ENCODE measurements at places on chromosomes 4 and X.
A peak's percentile ranks its signal among the peaks of the same experiment; 100 is the strongest.

DNA sequence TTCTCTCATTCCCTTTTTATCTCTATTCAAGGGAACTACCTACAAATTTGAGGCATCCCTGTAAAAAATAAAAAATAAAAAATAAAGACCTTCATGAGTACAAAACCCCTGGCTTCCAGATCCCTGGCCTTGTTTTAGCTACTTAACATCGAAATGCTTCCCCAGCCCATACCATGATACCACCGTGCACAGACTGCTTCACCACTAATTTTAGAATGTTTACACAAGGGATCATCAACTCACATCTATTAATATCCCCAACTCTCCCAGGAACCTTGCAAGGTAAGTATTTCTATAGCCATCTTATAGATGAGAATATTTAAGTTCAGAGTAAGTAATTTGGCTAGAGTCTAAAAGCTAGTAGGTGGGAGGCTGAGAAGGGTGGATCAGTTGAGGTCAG, 51.7 kb downstream of the UCHL1 start:
- H3K36me3 ChIP-seq, result no peaks in the 10 kb centered on the region
- DNase-seq, result no peak
- peaks cover 18% of the 10 kb centered on the region for H3K27me3 ChIP-seq
- no peak overlapping the region for H3K27ac ChIP-seq
- H3K4me1 ChIP-seq, result no peaks in the 10 kb centered on the region
- no peak overlapping the region for H3K4me3 ChIP-seq

DNA sequence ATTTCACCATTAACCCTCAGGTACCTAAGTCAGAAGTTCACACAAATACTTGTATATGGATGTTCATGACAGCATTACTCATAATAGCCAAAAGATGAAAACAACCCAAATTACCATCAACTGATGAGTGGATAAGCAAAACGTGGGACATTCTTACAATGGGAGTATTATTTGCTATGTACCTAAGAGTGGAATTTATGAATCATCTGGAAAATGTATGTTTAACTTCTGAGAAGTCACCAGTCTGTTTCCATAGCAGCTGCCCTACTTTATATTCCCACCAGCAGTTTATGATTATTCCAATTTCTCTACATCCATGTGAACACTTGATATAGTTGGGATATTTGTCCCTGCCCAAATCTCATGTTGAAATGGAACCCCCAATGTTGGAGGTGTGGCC, 1478.9 kb downstream of the PCDH19 start:
- no peak overlapping the region for H3K27ac ChIP-seq
- no peaks in the 10 kb centered on the region for H3K27me3 ChIP-seq
- DNase-seq, result no peak
- H3K36me3 ChIP-seq, result no peaks in the 10 kb centered on the region
- H3K4me3 ChIP-seq, result no peak overlapping the region

- peaks cover 6% of the 10 kb centered on the region for H3K4me1 ChIP-seq
- H3K36me3 ChIP-seq, result no peaks in the 10 kb centered on the region
- peak; percentile 76 for DNase-seq
- no peak overlapping the region for H3K4me3 ChIP-seq
- H3K27me3 ChIP-seq, result no peaks in the 10 kb centered on the region
- no peak overlapping the region for H3K27ac ChIP-seq
These were observed 1.9 kb downstream of the GASK1B start for GRCh38 chr4:158170691-158171561.

- no peaks in the 10 kb centered on the region for H3K36me3 ChIP-seq
- DNase-seq, result no peak
- peaks cover 95% of the 10 kb centered on the region for H3K27me3 ChIP-seq
These were observed 16.1 kb downstream of the NKX3-2 start for GRCh38 chr4:13527981-13528820.

DNA sequence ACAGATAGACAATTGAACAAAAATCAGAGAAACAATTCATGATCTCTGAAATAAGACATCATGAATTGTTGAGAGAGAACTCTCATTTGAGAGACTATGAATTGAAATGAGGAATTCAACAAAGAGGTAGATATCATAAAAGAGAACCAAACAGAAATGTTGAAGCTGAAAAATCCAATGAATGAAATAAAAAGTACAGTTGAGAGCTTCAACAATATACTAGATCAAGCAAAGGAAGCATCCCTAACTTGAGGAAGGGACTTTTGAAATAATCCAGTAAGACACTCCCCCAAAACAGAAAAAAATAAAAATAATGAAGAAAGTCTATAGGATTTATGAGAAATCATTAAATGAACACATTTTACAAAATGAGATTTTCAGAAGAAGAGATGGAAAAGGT, 310.0 kb upstream of the PCDH10 start:
- H3K4me3 ChIP-seq, result no peak overlapping the region
- H3K27me3 ChIP-seq, result no peaks in the 10 kb centered on the region
- DNase-seq, result no peak
- no peaks in the 10 kb centered on the region for H3K4me1 ChIP-seq
- no peak overlapping the region for H3K27ac ChIP-seq

GRCh38 chr4:139154538-139154937, 22.5 kb downstream of the ELF2 start:
- DNase-seq, result peak; percentile 66
- H3K27me3 ChIP-seq, result no peaks in the 10 kb centered on the region
- no peak overlapping the region for H3K27ac ChIP-seq
- peak overlapping the region; percentile 9 for H3K4me3 ChIP-seq

DNA sequence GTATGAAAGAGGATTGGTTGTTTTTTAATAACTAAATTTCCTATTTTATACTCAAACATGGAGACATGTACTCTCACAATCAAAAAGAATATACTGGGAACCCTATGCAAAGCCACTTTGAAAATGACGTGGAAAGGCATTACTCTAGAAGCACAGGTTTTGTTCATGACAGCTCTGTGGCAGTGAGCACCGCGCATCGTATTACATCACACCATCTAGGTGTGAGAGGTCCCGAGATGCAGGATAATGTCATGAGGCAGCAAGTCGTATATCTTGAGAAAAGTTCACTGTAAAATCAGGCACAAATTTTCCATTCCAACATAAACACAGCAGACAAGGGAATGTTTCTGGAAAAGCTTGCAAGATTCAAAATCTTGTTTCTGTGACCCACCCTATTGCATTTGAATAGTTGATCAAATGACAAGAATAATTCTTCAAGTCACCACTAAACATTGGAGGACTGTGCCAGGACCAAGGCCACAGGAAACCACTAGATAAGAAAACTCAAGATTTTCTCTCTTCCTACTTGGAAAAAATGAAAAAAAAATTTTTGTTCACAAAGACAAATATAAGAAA, 127.6 kb downstream of the LDB2 start:
- H3K36me3 ChIP-seq, result no peaks in the 10 kb centered on the region
- DNase-seq, result no peak
- no peaks in the 10 kb centered on the region for H3K27me3 ChIP-seq
- H3K4me3 ChIP-seq, result no peak overlapping the region
- H3K4me1 ChIP-seq, result no peaks in the 10 kb centered on the region
- no peak overlapping the region for H3K27ac ChIP-seq

DNA sequence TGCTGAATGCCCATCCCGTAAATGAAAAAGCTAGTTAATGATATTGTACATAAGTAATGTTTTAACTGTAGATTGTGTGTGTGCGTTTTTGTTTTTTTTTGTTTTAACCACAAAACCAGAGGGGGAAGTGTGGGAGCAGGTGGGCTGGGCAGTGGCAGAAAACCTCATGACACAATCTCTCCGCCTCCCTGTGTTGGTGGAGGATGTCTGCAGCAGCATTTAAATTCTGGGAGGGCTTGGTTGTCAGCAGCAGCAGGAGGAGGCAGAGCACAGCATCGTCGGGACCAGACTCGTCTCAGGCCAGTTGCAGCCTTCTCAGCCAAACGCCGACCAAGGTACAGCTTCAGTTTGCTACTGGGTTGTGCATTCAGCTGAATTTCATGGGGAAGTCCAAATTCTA, at the start of gene SPP1:
SPP1 (plus strand) TSS at position 249 of the 400 bp plus-strand sequence. CDS start 1,182 bp downstream, outside the sequence.
- no peak within 1 kb of the TSS for H3K27ac ChIP-seq
- no peak within 1 kb of the TSS for H3K4me3 ChIP-seq
- H3K36me3 ChIP-seq, result no peaks in the 10 kb centered on the region
- H3K4me1 ChIP-seq, result no peaks in the 10 kb centered on the region
- no peaks in the 10 kb centered on the region for H3K27me3 ChIP-seq

DNA sequence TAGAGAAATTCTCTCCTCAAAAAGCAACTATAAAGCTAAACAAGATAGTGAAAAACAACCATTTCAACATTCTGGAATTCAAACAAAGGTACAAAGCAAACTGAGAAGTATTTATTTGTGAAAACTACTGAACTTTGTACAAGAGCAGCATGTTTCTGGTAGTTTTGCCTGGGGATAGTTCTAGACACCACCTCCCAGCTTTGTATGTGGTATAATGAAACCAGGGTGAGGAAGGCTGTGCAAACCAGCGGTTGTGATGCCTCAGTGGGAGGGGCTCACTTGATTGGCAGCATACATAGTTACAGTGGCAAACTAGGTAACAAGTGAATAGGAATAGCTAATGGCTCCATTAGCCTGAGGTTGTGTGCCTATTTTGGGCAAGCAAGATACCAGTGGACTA, 18.6 kb upstream of the FRMD7 start:
- H3K4me3 ChIP-seq, result no peak overlapping the region
- H3K4me1 ChIP-seq, result no peaks in the 10 kb centered on the region
- H3K27me3 ChIP-seq, result no peaks in the 10 kb centered on the region
- H3K27ac ChIP-seq, result no peak overlapping the region

DNA sequence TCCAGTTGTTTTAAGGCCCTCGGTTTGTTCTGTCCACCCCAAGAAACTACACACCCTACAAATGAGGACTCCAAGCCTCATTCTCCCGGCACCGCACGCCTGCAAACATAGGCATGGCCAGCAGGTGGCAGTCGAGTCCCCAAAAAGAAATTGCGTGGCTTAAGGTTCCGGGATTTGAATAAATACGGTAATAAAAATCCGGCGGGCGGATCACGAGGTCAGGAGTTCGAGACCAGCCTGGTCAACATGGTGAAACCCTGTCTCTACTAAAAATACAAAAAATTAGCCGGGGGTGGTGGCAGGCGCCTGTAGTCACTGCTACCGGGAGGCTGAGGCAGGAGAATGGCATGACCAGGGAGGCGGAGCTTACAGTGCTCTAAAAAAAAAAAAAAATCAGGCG, 21.8 kb upstream of the CSF2RA start:
- no peaks in the 10 kb centered on the region for H3K36me3 ChIP-seq
- H3K4me3 ChIP-seq, result no peak overlapping the region
- no peak overlapping the region for H3K27ac ChIP-seq
- no peaks in the 10 kb centered on the region for H3K27me3 ChIP-seq
- peak; percentile 97 for DNase-seq

DNA sequence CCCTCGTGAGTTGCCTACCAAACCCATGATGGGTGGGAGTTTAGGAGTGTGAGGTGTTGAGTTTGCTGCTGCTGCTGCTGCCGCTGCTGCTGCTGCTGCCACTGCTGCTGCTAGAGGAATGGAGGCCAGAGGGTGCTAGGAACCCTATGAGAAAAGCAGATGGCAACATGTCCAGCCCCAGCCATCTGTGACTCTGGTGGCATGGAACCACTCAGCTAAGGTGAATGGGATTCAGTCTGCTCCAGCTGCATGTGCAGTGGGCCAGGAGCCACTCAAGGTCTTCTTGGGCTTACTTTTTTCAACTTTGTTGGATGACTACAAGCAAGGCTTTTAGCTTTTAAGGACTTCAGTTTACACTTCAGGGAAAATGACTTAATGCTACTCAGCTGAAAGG, 103.8 kb downstream of the RTL5 start:
- no peaks in the 10 kb centered on the region for H3K27me3 ChIP-seq
- no peaks in the 10 kb centered on the region for H3K4me1 ChIP-seq
- H3K4me3 ChIP-seq, result no peak overlapping the region
- no peak overlapping the region for H3K27ac ChIP-seq
- no peaks in the 10 kb centered on the region for H3K36me3 ChIP-seq

- H3K4me1 ChIP-seq, result no peaks in the 10 kb centered on the region
- H3K27ac ChIP-seq, result no peak overlapping the region
- no peaks in the 10 kb centered on the region for H3K36me3 ChIP-seq
- H3K27me3 ChIP-seq, result no peaks in the 10 kb centered on the region
These were observed 112.4 kb upstream of the SPRY1 start for GRCh38 chr4:123284168-123284567.

DNA sequence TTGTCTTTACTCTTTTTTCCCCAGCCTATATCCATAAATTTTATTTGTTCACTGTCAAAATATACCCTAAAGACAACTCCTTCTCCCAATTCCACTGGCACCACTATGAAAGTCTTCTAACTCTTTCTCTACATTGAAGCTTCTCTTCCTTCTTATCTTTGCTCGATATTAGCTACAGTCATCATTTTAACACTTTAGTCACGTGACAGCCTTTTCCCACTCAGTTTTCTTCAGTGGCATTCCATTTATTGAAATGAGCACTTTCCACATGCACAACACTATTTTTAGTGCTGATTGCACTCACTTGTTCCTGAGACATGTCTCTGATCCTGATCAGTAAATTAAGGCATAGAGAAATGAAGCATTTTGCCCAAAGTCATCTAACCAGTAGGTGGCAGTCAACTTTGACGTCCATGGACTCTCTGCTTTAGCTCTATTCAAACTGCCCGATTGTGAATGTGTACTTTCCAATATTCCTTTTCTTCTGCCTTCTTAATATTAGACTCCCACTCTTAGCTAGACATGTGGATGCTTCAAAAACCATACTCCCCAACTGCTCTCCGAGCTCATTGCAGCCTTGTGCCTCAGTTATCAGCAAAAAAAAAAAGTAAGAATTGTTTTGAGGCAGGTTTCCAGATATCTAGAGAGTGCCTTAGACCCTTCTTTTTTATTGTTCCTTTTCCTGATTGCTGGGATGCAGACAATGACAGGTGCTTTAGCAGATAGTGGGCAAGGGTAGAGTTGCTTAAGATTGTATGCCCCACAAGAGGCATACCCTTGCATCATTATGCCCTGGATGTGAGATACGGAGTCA, 394.4 kb upstream of the ADGRL3 start:
- H3K27ac ChIP-seq, result no peak overlapping the region
- DNase-seq, result peak; percentile 55
- H3K27me3 ChIP-seq, result no peaks in the 10 kb centered on the region
- H3K36me3 ChIP-seq, result no peaks in the 10 kb centered on the region
- H3K4me1 ChIP-seq, result peaks cover 2% of the 10 kb centered on the region

DNA sequence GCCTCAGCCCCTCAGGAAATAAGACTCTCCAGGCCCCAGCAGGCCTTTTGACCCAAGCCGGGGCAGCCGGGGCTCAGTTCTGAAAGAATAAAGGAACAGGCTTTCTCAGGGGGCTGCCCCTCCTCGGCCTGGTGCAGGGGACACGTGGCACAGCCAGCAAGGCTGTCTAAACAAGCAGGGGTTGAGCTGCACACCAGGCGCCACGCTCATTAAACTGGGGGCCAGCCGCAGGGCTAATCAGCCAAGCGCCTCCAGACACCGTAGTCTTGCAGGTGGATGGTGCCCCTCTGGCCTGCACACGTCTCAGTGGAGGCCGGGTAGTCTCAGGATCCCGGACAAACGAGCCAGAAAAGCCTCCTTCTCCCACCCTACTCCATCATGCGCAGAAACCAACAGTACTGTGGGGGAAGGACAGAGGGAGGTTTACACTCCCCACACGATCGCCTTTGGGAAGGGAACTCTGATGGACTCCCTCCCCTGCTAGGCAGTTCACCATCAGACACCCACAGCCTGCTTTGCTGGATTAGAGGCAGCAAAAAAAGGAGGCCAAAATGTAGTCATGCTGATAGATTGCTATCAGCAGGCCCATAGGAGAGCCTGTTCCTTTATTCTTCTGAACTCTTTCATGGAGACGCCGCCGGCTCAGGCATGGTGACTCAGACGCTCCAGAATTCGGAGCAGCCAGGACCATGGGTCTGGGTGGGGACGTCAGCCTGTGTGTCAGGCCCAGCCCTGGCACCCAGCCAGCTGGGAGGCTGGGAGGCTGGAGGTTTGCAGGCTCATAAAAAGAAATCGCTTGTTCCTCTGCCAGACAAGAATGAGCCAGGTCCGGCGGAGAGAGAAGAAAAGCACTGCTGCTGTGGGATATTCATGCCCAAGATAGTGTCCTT, 342.4 kb downstream of the BCOR start:
- no peaks in the 10 kb centered on the region for H3K4me1 ChIP-seq
- H3K36me3 ChIP-seq, result no peaks in the 10 kb centered on the region
- peak overlapping the region; percentile 81 for H3K27ac ChIP-seq
- DNase-seq, result peak; percentile 78
